ENCODE measurements at places on chromosomes 7 and 10. TPM values are rescaled to one million over a fixed set of nuclear protein-coding genes. Genes with fewer than 3 reads are reported as not detected.

GRCh38 chr7:77466450-77466849, 50.3 kb upstream of the GSAP start:
- no peaks in the 10 kb centered on the region for H3K36me3 ChIP-seq
- no peak overlapping the region for H3K4me3 ChIP-seq
- no peak for DNase-seq
- no peaks in the 10 kb centered on the region for H3K4me1 ChIP-seq
- no peak overlapping the region for H3K27ac ChIP-seq

DNA sequence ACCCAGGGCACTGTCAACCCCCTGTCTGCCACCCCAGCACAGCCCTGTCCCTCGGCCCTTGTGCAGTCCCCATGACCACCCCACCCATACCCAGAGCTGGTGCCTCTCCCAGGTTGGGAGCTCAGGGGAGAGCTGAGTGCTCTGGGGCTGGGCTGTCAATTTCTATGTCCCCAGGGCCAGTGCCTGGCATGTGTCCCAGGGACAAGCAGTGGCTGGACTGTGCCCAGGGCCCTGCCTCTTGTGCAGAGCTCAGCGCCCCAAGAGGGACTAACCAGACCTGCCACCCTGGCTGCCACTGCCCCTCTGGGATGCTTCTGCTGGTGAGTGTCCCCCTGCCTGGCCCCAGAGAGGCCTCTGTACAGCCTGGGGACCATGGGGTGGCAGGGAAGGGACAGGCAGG, 29.0 kb upstream of the ZNF862 start:
- no peak overlapping the region for H3K4me3 ChIP-seq
- DNase-seq, result no peak
- H3K4me1 ChIP-seq, result no peaks in the 10 kb centered on the region
- no peaks in the 10 kb centered on the region for H3K36me3 ChIP-seq
- H3K27me3 ChIP-seq, result no peaks in the 10 kb centered on the region
- H3K27ac ChIP-seq, result no peak overlapping the region

- H3K36me3 ChIP-seq, result no peaks in the 10 kb centered on the region
- H3K27ac ChIP-seq, result peak overlapping the region; percentile 30
- no peak for DNase-seq
- no peak overlapping the region for H3K4me3 ChIP-seq
- no peaks in the 10 kb centered on the region for H3K27me3 ChIP-seq
- H3K4me1 ChIP-seq, result 0 out of 2 replicates have a peak, but pooled peaks cover 10% of the 10 kb centered on the region
Observed at GRCh38 chr10:46545861-46546590, 10.4 kb downstream of the GPRIN2 start.

PPP1R3C gene
- 1.2 TPM for total RNA-seq

GRCh38 chr10:23643111-23643780, 204.4 kb downstream of the OTUD1 start:
- no peak overlapping the region for H3K4me3 ChIP-seq
- H3K36me3 ChIP-seq, result no peaks in the 10 kb centered on the region
- H3K4me1 ChIP-seq, result no peaks in the 10 kb centered on the region

WDR86 gene
- total RNA-seq, result 0.72 TPM

DNA sequence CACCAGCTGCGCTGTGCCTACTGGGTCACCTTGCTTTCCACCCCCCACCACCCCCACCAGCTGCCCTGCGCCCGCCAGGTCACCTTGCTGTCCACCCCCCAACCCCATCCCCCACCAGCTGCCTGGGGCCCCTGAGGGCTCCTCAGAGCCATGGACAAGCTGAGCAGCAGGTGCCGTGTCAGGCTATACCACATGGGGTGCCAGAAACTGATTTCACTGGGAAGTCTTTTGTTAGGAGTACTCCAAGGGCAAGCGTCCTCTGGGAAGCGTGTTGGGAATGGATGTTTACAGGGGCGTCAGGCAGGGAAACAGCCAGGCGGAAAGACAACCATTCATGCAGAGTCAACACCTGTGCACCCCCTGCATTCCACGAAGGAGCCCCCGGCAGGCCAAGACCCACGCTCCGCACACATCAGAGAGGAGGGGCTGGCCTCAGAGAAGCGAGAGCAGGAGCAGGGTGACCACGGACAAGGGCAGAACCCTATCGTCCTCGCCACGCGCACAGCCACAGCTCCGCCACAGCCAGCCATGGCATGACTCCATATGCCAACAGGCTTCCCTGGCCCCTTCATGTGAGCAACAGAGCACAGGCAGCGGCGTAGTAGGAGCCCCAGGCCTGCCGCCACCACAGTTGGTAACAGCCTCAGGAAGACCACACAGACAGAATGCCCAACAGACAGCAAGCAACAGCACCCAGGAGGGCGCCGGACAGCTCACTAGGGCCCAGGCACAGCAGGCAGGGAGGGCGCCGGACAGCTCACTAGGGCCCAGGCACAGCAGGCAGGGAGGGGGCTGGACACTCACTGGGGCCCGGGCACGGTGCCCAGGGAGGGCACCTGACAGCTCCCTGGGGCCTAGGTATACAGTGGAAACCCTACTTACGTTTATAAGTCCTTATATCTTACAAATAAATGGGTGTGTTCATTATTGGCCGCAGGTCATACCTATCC, 180.8 kb downstream of the MAD1L1 start:
- H3K27me3 ChIP-seq, result no peaks in the 10 kb centered on the region
- no peak overlapping the region for H3K4me3 ChIP-seq
- DNase-seq, result no peak
- no peak overlapping the region for H3K27ac ChIP-seq
- no peaks in the 10 kb centered on the region for H3K4me1 ChIP-seq

- no peak overlapping the region for H3K4me3 ChIP-seq
- no peak for DNase-seq
- no peaks in the 10 kb centered on the region for H3K4me1 ChIP-seq
- no peaks in the 10 kb centered on the region for H3K36me3 ChIP-seq
Observed at GRCh38 chr10:132508581-132509443, 28.8 kb upstream of the INPP5A start.

GRCh38 chr7:5708271-5708670, 73.2 kb downstream of the RNF216 start:
- no peak overlapping the region for H3K27ac ChIP-seq
- H3K4me3 ChIP-seq, result no peak overlapping the region
- H3K36me3 ChIP-seq, result peaks cover 32% of the 10 kb centered on the region
- H3K27me3 ChIP-seq, result no peaks in the 10 kb centered on the region
- no peak for DNase-seq
- H3K4me1 ChIP-seq, result no peaks in the 10 kb centered on the region

EMX2 gene
- total RNA-seq, result not detected

PWWP2B gene
- 51.6 TPM for total RNA-seq

DNA sequence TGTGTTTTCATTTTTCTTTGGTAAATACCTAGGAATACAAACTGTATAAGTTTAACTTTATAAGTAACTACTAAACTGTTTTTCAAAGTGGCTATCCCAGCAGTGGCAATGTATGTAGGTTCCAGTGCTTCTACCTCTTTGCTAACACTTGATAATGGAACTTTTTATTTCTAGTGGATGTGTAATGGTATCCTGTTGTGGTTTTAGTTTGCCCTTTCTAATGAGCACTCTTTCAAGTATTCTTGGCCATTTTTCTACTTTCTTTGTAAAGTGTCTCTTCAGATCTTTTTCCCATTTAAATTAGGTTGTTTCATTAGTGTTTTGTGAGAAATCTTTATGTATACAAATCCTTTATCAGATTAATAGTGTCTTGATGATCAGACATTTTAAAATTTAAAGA, 4.6 kb downstream of the KIF20B start:
- no peaks in the 10 kb centered on the region for H3K27me3 ChIP-seq
- DNase-seq, result no peak
- peak overlapping the region; percentile 52 for H3K27ac ChIP-seq
- peaks cover 2% of the 10 kb centered on the region for H3K36me3 ChIP-seq

GRCh38 chr7:116669769-116670168, 2.2 kb upstream of the MET start:
- no peaks in the 10 kb centered on the region for H3K27me3 ChIP-seq
- peaks cover 3% of the 10 kb centered on the region for H3K36me3 ChIP-seq
- H3K4me1 ChIP-seq, result peaks cover 11% of the 10 kb centered on the region
- DNase-seq, result no peak

- peaks cover 18% of the 10 kb centered on the region for H3K4me1 ChIP-seq
- DNase-seq, result no peak
- no peaks in the 10 kb centered on the region for H3K27me3 ChIP-seq
Observed at GRCh38 chr7:1884583-1885350, 214.7 kb downstream of the ELFN1 start.

DNA sequence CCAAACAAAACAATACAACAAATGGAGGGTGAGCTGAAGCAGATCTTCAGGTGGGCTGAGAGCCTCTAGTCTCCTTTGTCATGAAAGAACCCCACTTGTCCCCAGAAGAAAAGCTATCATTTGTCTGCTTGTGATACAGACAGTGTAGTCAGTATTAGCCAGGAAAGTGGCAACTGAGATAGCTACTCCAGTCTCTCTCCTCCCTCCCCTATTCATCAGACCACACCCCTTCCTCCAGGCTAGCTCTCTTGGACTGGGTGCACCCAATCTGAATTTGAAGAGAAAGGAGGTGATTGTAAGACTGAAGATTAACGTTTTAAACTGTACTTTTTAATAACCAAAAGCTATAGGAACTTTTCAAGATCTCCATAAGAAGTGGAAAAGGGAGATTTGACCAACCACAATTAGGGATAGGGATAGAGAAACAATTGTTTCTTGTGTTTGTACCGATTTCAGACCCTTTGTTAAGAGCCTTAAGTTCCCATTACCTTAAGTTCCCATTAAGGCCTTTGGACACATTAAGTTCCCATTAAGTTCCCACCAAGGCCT, 14.1 kb downstream of the BMPR1A start:
- no peak overlapping the region for H3K27ac ChIP-seq
- peaks cover 19% of the 10 kb centered on the region for H3K4me1 ChIP-seq
- no peak overlapping the region for H3K4me3 ChIP-seq
- no peaks in the 10 kb centered on the region for H3K36me3 ChIP-seq

CHAT gene
- not detected for total RNA-seq

OPALIN gene
- total RNA-seq, result not detected
